ENCODE measurements at places on chromosomes 4 and X.

DNA sequence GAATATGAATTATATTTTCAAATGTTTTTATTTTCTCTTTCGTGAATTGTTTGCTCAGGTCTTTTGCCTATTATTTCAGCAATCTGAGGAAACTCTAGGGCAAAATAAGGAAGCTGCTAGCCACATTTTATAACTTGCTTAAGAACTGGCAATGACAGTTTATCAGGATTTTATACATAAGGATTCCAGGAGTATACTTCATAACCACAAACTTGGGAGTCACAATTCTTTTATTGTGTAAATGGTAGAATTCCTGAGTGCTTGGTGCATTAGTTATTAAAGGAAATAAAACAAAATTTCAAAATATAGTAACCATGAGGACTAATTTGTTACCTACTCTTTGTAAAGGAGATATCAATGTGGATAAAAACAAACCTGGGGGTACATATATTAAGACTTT lies 54.4 kb downstream of the PALLD start:
- DNase-seq, result no peak

GRCh38 chr4:123306769-123307168 lies 89.8 kb upstream of the SPRY1 start:
- no peak for DNase-seq

DNA sequence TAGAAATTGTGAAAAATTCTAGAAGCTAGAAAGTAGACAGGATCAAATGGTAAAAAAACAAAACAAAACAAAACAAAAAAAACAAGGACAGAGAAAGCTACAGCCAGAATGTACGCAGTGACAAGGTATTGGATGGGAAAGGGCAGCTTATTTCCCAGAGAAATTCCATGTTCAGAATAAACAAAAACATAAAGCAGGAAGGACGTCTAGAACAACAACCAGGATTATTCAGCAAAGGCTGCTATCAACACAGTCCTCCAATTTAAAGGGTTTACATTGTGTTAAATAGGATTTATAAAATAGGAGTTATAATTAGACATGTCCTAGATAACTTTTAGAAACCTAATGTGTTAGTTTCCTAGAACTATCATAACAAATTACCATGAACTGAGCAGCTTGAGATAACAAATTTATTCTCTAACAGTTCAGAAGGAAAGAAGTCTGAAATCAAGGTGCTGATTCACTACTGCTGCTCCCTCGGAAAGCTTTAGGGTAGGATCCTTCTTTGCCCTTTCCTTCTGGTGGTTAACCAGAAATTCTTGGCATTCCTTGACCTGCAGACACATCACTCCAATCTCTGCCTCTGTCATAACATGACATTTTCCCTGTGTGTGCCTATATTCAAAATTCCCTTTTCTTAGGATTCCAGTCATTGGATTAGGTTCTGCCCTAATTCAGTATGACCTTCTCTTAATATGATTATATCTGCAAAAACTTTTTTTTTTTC lies 175.6 kb downstream of the SNCA start:
- DNase-seq, result no peak

DNA sequence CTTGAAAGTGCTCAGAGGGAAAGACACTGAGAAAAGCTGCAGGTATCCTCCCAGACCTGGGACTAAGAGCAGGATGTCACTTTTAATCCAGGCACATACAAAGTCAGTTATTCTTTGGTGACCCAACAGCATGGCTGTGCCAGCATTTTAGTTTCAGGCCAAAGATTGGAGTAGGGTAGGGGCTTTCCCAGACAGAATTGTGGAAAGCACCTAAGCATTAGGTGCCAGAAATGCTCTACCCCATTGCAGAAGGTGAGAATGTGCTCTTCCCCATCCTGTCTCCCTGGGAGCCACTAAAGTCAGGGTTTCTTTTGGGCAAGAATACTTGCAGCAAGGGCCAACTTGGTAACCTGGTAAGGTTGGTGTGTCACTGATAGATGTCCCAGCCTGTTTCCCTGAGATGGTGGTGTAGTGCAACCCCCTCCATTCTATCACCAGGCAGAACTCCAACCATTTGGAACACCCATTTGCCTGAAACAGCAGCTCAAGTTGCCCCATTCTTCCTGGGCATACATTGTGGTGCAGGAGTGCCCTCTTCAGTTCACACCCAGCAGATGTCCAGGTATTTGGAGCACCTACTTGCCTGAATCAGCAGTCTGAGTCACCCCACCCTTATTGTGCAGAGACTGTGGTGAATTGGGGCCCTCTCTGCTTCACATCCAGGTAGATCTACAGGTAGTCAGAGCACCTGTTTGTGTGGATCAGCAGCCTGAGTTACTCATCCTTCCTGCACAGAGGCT lies 183.5 kb downstream of the ZC4H2 start:
- DNase-seq, result no peak

DNA sequence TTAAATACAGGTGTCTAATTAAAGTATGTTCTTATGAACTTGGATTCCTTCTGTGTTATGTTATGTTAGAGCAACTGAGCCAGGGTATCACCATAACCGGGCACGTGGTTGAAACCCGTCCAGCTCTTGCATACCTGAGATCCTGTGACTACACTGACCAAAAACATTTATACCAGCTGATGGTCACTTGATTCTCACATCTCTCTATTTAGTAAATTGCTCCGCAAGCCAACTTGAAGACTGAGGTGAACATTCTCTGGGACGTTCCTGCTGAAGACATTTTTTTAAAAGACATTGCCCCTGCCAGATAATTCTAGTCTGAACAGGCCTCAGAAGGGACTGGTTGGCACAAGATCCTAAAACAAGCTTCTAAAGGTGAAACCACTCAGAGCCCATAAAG lies 550.0 kb upstream of the DIPK2B start:
- DNase-seq, result no peak

DNA sequence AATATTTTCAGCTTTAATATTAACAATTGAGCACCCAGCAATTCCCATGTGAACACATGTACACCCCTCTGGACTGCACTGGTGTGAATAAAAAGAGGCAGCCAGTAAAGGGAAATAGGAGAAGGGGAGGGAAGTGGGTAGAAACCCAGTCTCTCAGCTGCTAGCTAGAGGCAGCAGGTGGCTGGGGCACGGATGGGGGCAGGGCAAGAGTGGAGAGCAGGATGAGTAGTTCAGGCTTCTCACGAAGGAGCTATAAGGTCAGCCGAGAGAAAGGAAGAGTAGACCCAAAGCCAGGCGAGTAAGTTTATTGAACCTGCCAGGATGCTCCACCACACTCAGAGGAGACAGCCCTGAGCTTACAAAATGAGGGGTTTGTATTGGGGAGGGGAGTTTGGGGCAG lies 184.8 kb upstream of the MTMR8 start:
- DNase-seq, result no peak

GRCh38 chr4:143184217-143184502 lies 557 bp upstream of the USP38 start:
- DNase-seq, result no peak

- DNase-seq, result no peak
These were observed 36.3 kb downstream of the OPHN1 start for GRCh38 chrX:68396953-68397352.

DNA sequence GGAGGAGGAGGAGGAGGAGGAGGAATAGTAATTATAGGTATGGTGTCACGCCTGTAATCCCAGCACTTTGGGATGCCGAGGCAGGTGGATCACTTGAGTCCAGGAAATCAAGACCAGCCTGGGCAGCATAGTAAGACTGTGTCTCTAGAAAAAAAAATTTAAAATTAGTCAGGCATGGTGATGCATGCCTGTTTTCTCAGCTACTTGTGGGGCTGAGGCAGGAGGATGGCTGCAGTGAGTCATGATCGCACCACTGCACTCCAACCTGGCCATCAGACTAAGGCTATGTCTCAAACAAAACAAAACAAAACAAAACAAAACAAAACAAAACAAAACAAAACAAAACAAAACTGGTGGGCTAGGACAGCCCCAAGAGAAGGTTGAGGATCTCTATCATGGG lies 3.0 kb downstream of the STARD8 start:
- no peak for DNase-seq

GRCh38 chrX:110268886-110269285 lies 49.0 kb downstream of the AMMECR1 start:
- DNase-seq, result no peak

GRCh38 chr4:144499777-144500176 lies 146.2 kb upstream of the HHIP start:
- no peak for DNase-seq

DNA sequence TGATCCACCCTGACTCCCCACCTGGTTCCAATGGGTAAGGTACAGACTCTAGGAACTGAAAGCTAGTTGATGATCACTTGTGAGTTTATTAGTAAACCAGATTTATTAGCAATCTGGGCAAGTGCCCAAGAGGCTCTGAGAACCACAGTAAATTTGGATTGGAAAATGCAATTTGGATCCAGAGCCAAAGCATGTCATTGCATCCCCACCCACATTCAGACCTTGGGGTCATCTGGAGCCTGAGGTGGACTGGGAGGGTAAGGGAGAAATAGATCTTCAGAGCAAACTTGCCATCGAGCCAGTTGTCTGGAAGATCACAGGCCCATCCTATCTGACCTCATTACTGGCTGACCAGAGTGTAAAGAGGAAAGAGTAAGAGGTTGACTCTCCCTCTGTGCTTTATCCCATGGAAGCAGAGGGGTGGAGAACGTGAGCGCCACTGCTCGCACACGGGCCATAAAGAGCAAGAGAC lies 78.7 kb upstream of the RASGEF1B start:
- no peak for DNase-seq

GRCh38 chrX:15761564-15762191 lies 23.6 kb downstream of the CA5B start:
- DNase-seq, result no peak

GRCh38 chrX:49177873-49178480 lies 6.3 kb downstream of the PLP2 start:
- no peak for DNase-seq

- no peak for DNase-seq
These were observed 108.9 kb downstream of the SYNPO2 start for GRCh38 chr4:118997601-118998000.

- no peak for DNase-seq
These were observed 43.9 kb downstream of the RAB40A start for GRCh38 chrX:103475381-103475780.

GRCh38 chr4:42347076-42347475 lies 50.2 kb upstream of the SHISA3 start:
- DNase-seq, result no peak

GRCh38 chr4:18398661-18399060 lies 377.1 kb upstream of the LCORL start:
- no peak for DNase-seq

- no peak for DNase-seq
These were observed 889.7 kb downstream of the PDHA2 start for GRCh38 chr4:96729641-96730040.

DNA sequence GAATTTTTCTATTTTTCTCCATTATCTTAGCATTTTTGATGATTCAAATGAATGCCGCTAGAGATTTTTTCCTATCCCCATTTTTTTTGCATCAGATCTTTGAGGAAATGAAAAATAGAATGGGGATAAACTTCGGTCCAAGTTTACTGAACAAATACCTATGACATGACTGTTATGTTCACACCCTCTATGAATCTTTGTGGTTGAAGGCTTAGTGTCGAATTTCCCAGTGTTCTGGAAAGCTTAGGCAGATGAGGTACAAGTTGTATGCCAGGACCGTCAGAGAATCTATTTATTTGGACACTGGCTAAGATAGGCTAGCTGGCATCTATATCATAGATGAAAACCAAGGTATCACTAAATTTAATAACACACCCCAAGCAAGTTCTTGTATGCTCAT lies 123.4 kb downstream of the SPCS3 start:
- no peak for DNase-seq

DNA sequence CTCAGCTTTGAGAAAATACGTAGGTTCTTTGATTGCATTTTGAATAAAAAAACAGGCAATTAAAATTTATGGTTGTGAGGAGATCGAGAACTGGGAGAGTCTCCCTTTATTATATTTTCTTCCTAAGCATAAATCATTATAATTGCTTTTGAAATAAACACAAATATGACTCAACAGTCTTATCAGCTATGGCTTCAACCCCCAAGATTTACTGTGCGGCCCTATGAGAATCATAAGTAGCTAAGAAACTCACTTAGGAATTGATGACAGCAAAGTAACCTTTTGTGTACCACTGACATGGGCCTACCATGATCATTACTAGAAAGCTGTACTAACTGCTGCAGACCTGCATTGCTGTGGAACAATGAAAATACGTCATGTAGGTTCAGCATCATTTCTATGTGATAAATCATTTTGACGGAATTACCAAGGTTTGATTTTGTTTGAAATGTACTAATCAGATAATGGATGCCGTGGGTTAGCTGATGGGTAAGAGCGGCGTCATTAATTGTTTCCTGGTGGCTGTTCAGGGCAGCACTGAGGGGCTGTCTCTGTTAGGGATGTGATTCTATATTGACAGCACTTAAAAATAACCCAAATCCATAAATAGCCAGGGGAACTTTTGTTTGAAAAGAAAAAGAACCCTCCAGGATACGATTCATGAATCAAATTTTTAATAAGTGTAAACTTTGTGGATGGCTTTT lies 51.5 kb upstream of the GPRIN3 start:
- DNase-seq, result no peak

DNA sequence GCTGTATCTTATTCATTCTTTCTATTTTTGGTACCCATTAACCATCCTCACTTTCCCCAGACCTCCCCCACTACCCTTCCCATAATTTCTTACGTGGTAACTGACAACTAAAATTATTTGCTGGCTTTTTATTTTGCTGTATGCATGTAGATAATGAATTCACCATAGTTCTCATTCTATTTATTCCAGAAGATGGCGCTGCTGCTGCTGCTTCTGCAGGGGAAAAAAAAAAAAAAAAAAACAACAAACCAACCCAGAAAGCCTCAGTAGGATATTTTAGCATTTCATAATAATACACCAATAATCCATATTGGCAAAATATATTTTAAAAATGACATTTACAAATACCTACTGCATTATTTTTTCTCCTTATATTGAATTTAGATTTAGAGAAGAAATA lies 416.6 kb upstream of the MAGEB18 start:
- no peak for DNase-seq

DNA sequence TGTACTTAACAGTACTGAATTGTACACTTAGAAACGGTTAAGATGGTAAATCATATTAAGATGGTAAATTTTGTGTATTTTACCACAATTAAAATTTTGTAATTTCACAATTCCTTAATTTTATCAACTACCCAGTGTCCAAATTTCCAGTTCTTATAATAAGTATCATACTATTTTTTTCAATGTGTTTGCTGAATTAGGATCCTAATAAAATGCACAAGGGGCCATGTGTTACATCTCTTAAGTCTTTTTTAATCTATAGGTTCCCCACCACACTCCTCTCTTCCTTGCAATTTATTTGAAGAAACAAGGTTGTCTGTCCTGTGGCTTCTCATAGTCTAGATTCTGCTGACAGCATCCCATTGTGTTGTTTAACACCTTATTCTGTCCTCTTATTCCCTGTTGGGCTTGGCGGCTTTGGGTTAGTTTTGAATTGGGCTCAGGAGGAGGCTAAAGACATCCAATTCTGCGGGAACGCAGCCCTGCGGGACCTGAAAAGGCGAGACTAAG lies 533 bp upstream of the SYAP1 start:
- DNase-seq, result no peak

DNA sequence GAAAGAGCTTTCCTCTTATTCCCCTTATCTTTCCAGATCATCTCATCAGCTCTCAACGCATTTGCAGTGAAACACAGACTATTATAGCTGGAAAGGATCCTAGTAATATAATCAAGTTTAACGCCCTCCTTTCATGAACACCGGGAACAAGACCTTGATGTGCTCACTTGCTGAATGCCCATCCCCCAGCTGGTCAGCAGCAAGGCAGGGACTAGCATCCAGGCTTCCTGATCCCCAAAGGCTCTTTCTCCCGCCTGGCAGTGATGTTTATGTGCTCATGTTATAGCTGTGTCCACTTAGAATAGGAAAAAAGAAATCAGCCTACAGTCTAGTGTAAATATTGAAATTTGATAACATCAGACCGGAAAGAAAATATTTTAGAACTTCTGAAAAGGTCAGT lies 24.6 kb downstream of the GPC4 start:
- DNase-seq, result no peak
